ENCODE measurements at places on chromosomes 11 and 22.

- DNase-seq, result no peak
Observed at GRCh38 chr11:74647831-74648230, 55.4 kb downstream of the POLD3 start.

- DNase-seq, result no peak
Observed at GRCh38 chr22:48299124-48299523, 1528.5 kb downstream of the BRD1 start.

GRCh38 chr11:61514050-61514917 lies 5.7 kb downstream of the LRRC10B start:
- no peak for DNase-seq

- DNase-seq, result no peak
Observed at GRCh38 chr11:28400331-28401100, 292.3 kb downstream of the METTL15 start.

DNA sequence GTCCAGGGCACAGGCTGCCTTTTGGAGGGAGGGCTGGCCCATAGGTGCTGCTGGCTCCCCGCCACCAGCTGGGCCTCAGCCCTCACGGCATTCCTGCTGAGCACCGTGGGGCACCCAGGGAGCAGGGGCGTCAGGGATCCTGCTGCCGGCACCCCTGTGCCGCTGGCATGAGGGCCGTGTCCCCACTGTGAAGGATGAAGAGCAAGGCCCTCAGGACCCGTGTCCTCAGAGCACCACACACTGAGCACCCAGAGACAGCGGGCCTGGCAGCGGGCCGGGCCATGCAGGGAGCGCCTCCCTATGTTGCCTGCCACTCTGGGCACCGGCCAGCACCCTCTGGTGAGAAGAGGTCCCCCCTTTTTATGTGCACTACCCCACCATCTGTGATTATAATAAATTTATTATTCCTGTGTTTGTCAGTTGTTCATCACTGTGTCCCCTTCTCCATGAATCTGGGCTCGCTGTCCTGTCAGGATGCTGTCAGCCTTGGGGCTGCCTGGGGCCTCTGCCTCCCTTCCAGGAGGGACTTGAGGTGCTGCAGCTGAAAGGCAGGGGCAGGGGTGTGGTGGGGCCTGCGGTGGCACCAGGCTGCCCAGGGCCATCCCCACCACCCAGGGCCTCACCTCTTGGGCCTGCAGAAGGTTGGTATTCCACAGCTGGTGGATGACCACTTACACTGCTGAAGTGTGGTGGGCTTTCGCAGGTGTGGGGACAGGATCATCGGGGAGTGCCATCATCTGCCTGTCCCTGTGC lies 80.0 kb downstream of the MED15 start:
- no peak for DNase-seq

GRCh38 chr11:122850076-122850631 lies 11.9 kb downstream of the CRTAM start:
- no peak for DNase-seq

GRCh38 chr11:32307471-32307870 lies 127.9 kb downstream of the WT1 start:
- DNase-seq, result no peak

- no peak for DNase-seq
Observed at GRCh38 chr11:2860636-2861035, 24.9 kb downstream of the CDKN1C start.
